Heart left ventricle (tissue), 16 donors: ENCODE measurements at places on chromosomes 13 and 19. TPM values are rescaled to one million over a fixed set of nuclear protein-coding genes. Genes with fewer than 3 reads are reported as not detected.

Gene N4BP2L2
- total RNA-seq: 154 TPM

Gene PCDH17
- total RNA-seq: 6.8 TPM

Gene CCDC169
- total RNA-seq: 1.4 TPM

Gene PNMA8B
- total RNA-seq: 0.49 TPM

Gene THAP8
- total RNA-seq: 3.6 TPM

Gene URAD
- not detected for total RNA-seq

Gene ZNF749
- total RNA-seq: 3.7 TPM

Gene EGLN2
- total RNA-seq: 50.5 TPM

Gene IPO5
- total RNA-seq: 111 TPM

DNA sequence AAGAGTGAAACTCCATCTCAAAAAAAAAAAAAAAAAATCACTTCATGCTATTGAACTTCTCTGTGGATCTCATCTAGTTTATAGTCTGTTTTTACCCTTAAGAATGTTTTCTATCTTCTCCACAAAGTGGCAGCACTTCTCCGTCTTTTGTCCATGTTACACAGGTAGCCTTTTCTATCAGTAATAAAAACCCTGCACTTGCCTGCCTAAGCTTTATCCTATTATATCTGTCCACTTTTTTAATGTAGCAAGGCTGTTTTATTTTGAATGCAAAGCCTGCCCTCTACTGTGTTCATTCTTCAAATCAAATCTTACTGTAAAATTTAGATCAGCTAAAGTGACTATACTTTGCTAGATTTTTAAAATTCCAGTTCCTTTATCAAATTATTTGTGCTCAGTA is 124.0 kb downstream of the STOML3 start:
- H3K4me1 ChIP-seq: no peaks in the 10 kb centered on the region
- DNase-seq: no peak
- no peaks in the 10 kb centered on the region for H3K36me3 ChIP-seq
- H3K4me3 ChIP-seq: no peak overlapping the region

DNA sequence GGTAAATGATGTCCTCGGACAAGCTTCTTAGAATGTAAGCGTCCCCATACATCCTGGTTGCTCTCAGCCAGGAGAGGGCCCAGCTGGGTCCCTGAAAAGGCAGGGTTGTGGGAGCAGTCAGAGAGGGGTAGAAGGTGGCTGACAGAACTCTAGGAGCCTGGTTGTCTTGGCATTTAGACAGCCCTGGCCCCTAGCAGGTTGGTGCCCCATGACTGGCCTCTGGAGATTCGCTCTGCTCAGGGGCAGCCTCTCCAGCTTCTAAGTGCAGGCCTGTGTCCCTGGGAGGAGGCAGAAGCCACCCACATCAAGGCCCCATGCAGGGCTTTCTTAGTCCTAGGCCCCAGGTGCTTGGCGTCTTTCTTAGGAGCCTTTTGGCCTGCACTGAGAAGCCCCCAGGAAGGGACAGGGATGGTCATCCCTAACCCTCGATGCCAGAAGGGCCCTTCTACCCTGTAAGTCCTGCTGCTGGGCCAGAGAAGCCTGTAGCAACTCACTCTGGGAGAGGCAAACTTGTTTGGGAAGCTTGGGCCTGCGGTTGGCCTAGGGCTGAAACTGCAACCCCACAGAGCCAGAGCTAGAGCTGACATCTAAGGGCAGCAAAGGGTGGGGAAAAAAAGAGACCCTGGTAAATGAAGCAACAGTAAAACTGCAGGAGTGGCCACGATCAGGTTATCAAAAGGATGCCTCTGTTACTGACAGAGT is 2.8 kb upstream of the CDX2 start:
- peaks cover 22% of the 10 kb centered on the region for H3K4me1 ChIP-seq
- H3K36me3 ChIP-seq: no peaks in the 10 kb centered on the region
- no peak for DNase-seq
- peaks cover 100% of the 10 kb centered on the region for H3K27me3 ChIP-seq
- H3K4me3 ChIP-seq: no peak overlapping the region

GRCh38 chr19:31335716-31336115 is 13.5 kb downstream of the TSHZ3 start:
- no peak overlapping the region for H3K27ac ChIP-seq
- no peaks in the 10 kb centered on the region for H3K27me3 ChIP-seq
- H3K4me1 ChIP-seq: peaks cover 34% of the 10 kb centered on the region
- no peak for DNase-seq
- H3K36me3 ChIP-seq: no peaks in the 10 kb centered on the region
- no peak overlapping the region for H3K4me3 ChIP-seq

DNA sequence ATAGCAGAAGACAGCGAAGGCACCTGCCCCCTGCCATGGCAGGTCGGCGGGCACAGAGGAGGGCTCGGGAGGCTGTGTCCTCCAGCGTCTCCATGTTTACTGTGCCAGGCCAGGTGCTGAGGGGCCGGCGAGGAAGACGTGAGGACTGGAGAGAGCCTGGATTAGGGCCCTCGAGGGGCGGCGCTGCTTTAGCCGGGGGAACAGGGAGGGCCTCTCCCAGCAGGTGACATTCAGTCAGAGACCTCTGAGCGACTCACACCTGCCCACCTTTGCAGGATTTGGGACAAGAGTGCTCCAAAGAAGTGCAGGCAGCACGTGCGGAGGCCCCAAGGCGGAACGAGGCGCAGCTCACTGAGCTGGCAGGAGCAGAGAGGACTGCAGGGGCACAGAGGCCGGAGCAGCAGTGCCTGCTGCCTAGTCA is 17.6 kb downstream of the KDM4B start:
- DNase-seq: no peak
- H3K4me1 ChIP-seq: peaks cover 61% of the 10 kb centered on the region
- no peak overlapping the region for H3K4me3 ChIP-seq

- no peaks in the 10 kb centered on the region for H3K36me3 ChIP-seq
- H3K27me3 ChIP-seq: peaks cover 12% of the 10 kb centered on the region
- H3K4me1 ChIP-seq: no peaks in the 10 kb centered on the region
- no peak overlapping the region for H3K27ac ChIP-seq
These were observed 38.7 kb upstream of the PCDH8 start for GRCh38 chr13:52887165-52887564.

DNA sequence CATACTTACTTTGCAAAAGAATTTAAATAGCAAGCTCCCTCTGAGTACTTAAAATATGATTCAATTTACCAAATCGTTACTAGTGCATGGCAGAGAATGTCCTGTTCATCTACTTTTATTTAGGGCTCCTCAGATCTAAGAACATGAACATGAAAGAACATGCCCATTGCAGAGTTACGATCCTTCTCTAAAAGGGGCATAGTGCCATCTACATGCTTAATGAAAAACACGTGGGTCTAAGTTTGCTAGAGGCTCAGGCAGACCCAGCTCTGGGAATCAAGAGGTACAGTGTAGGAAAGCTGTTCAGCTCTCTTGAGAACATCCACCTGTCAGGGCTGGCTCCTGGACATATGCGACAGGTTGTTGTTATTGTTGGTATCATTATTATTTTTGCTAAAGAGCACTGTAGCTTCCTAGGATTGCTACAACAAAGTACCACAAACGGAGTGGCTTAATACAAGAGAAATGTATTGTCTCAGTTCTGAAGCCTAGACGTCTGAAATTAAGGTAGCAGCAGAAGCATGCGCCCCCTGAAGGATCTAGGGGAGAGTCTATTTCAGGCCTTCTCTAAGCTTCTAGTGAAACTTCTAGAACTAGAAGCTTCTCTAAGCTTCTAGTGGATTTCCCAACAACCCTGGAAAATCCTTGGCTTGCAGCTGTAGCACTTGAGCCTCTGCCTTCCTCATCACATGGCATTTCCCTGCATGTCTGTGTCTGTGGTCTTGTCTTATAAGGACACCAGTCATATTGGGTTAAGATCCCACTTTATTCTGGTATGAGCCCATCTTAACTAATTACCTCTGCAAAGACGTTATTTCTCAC is 133.9 kb downstream of the DCT start:
- no peaks in the 10 kb centered on the region for H3K27me3 ChIP-seq
- no peak for DNase-seq

DNA sequence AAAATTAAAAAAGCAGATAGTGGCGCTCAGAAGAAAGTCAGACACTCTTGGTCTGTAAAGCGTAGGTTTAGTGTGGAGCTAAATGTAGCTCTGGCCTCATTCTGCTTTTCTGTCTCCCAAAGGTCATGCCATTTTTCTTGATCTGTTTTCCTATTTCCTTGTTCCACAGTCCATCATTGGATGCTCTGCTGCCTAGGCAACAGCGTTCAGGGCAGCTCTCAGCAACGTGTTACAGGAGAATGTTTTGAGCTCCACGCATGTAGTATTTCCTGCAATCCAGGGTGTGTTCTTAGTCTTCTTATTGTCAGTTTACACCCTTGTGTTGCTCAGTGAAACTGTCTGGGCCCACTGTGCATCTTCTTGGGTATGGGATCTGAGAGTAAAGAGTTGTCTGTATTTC is 46.0 kb upstream of the PCDH8 start:
- H3K4me3 ChIP-seq: no peak overlapping the region
- no peaks in the 10 kb centered on the region for H3K27me3 ChIP-seq
- no peaks in the 10 kb centered on the region for H3K4me1 ChIP-seq
- H3K36me3 ChIP-seq: no peaks in the 10 kb centered on the region
- H3K27ac ChIP-seq: no peak overlapping the region

GRCh38 chr13:30819136-30819888 is 84.0 kb downstream of the ALOX5AP start:
- DNase-seq: no peak
- no peak overlapping the region for H3K4me3 ChIP-seq
- no peaks in the 10 kb centered on the region for H3K4me1 ChIP-seq
- H3K36me3 ChIP-seq: no peaks in the 10 kb centered on the region
- no peaks in the 10 kb centered on the region for H3K27me3 ChIP-seq

GRCh38 chr19:50414864-50415660 is 3.7 kb upstream of the SPIB start:
- H3K4me1 ChIP-seq: no peaks in the 10 kb centered on the region
- H3K4me3 ChIP-seq: no peak overlapping the region
- H3K27me3 ChIP-seq: peaks cover 25% of the 10 kb centered on the region
- no peaks in the 10 kb centered on the region for H3K36me3 ChIP-seq
- no peak overlapping the region for H3K27ac ChIP-seq

DNA sequence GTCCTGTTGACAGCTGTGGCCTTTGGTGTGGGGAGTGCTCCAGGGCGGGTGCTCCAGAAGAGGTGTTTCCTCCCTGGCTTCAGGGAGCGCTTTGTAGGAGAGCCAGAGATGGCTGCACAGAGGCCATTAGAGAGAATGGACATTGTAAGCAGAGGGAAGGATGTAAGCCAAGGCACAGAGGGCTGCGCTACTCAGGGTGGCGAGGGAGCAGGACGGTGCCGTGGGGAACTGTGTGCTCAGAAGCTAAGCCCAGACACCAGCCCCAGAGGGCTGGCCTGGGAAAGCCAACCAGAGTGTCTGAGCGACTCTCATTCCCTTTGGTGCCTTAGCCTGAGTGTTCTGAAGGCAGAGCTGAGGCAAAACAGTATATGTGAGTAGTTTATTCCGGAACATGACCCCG is 92.2 kb downstream of the TSHZ3 start:
- no peaks in the 10 kb centered on the region for H3K4me1 ChIP-seq
- H3K27me3 ChIP-seq: no peaks in the 10 kb centered on the region
- no peaks in the 10 kb centered on the region for H3K36me3 ChIP-seq
- H3K4me3 ChIP-seq: no peak overlapping the region
- H3K27ac ChIP-seq: no peak overlapping the region

GRCh38 chr19:2040647-2041432 is 10.2 kb downstream of the MKNK2 start:
- peaks cover 51% of the 10 kb centered on the region for H3K36me3 ChIP-seq
- H3K4me3 ChIP-seq: no peak overlapping the region
- peak overlapping the region; percentile 99 for H3K27ac ChIP-seq
- H3K27me3 ChIP-seq: no peaks in the 10 kb centered on the region
- peaks cover 68% of the 10 kb centered on the region for H3K4me1 ChIP-seq
